ENCODE measurements at places on chromosomes 12 and 14.

DNA sequence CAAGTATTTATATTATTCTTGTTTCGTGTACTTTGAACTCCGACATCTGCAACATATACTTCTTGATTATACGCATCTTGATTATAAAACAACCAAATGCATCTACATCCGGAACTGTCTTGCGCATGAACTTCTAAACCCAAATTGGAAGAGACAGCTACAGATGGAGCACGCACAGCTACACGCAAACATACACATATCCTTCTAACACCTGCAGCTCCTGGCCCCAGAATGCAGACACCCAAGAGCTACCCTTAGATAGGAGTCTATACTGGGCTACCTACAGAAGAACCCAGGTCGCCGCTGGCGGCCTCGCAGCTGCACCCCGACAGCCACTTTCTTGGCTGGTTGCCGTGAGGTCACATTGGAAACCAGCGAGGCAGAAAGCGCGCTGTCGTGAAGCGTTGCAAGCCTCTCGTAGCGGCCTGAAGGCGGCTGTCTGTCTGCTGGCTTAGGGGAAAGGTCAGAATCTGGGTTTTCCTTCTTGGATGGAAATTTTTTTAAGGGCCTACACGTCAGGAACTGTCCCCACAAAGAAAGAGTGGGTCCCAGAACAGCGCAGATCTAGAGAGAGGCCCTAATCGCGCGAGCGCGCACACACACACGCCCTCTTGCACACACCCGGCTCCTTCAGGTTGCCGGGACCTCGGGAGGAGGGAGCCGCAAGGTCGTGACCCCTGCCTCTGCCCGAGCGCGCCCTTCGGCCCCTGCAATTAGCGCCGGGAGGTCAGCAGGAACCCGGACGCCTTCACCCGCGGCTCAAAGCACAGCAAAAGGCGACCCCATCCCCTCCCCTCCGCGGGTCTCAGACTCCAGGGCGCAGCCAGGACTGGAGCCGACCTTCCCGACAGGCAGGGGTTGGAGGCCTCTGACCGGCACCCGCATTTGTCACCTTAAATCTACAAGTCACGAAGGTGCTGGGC lies 17.0 kb downstream of the TBX3 start:
- no peak for DNase-seq

- no peak for DNase-seq
These were observed 38.6 kb upstream of the DBX2 start for GRCh38 chr12:45089411-45090075.

GRCh38 chr12:124422142-124422569 lies 127.3 kb downstream of the RFLNA start:
- DNase-seq = no peak

DNA sequence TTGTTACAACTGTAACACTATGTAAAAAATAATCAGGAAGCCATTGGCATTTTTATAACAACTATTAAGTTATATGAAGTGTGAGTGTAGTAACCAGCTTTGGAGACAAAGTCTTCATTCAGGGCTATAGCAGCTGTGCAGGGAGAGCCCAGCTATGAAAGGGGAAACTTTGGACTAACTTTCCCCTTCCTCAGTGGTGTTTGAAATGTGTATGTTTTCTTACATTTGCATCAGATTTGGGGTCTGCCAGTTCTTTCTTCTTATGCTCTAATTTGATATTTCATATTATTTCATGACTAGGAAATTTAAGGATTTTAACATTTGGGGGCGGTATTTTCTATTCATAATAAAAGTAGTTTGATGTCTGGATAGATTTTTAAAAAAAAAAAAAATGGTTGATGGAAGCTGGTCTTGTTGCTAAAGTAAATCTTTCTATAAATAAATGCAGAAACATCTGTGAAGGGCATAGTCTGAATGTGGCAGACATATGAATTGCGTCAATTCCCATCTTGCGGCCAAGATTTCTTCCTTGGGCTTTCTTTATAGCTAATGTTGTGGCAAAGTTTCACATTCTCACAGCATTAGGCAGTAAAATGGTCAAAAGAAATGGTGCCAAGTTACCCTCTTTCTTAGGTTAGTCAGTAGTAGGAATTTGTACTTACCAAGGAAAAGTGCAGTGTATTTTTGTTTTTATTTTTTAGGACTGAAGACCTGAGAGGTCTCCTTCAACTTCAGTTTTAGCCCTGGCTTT lies 35.6 kb downstream of the RASSF8 start:
- peak; percentile 93 for DNase-seq

DNA sequence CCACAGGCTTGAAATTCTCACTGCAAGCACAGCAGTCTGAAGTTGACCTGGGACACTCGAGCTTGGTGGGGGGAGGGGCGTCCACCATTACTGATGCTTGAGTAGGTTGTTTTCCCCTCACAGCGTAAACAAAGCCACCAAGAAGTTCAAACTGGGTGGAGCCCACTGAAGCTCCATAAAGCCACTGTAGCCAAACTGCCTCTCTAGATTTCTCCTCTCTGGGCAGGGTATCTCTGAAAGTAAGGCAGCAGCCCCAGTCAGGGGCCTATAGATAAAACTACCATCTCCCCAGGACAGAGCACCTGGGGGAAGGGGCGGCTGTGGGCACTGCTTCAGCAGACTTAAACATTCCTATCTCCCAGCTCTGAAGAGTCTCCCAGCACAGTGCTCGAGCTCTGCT lies 31.7 kb upstream of the ST8SIA1 start:
- DNase-seq = no peak

DNA sequence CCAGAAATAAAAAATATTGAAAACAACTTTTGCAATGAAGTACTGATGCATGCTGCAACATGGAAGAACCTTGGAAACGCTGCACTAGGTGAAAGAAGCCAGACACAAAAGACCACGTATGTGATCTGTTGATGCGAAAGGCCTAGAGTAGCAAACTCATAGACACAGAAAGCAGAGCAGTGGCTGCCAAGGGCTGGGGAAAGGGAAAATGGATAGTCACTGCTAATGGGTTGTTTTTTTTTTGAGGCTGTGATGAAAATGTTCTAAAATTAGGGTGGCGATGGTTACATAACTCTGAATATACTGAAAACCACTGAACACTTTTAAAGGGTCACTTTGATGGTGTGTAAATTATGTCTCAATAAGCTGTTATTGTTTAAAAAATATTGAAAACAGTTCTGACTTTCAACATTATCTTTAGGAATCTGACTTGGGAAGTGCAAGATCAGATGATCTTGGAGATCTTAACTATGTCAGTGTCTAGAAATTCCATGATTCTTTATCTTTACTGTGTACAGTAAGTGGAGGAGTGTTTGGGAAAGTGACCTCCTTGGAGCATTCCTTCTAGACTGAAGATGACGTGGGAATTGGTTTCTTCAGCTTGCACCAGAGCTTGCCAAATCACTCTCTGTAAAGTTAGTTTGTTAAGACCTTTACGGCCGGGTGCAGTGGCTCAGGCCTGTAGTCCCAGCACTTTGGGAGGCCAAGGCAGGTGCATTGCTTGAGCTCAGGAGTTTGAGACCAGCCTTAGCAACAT lies 12.4 kb downstream of the MLXIP start:
- peak; percentile 88 for DNase-seq

- no peak for DNase-seq
These were observed 174.2 kb upstream of the PARP11 start for GRCh38 chr12:4047421-4047820.

DNA sequence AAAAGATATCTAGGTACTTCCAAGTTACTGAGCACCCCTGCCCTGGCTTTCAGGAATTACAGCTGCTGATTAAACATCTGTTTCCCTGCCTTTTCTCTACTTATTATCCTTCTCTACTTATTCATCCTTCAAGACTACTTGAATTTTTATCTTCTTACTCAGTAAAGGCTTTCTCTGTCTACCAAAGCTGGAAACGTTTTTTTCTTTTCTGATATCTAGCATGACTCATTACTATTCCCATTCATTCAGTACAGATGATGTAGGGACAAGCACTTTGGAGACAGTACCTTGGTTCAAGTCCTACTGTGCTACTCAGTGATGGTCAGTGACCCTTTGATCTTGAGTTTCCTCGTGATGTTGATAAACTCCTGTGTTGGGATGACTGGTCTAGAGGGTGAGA lies 848.7 kb downstream of the NRXN3 start:
- peak; percentile 79 for DNase-seq

DNA sequence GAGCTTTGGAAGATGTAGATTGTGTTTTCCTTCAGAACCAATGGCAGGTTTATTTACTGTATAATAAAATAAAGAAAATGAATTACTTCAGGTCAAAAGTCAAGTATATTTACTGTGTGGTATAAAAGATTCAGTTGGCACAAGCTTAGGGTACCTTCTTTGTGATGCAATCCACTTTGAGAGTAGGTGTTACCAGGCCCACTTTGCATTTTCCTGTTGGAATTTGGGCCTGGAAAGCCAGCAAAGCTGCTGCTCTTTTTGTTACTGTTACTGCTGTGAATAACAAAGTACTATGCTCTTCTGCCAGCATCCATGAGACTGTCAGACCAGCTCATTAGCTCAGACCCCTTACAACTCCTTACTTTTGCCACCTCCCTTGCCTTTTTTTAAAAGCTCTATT lies 649.0 kb upstream of the SEL1L start:
- DNase-seq = no peak

- DNase-seq = no peak
These were observed 59.8 kb upstream of the KIF21A start for GRCh38 chr12:39502726-39503125.

GRCh38 chr12:6774499-6775062 lies 2.3 kb downstream of the LAG3 start:
- DNase-seq = no peak

GRCh38 chr12:34340534-34341361 lies 318.5 kb downstream of the ALG10 start:
- no peak for DNase-seq

DNA sequence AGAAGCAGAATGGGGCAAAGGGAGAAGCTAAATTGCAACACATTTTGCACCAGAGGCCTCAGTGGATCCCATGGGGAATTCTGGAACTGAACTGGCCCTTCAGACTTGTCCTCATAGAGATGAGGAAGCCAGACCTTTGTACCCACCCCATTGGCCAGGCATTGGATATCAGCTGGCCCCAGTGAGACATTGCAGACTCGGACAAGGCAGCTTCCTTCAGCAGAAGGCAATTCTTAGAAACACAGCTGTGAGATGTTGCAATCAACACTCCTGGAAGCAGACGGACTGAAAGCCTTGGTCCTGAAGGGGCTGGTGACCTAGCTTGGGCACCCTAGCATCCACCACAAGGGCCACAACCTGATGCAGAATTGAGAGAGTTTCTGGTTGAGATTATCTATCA lies 218.1 kb downstream of the MSRB3 start:
- no peak for DNase-seq

- no peak for DNase-seq
These were observed 144.3 kb downstream of the MED13L start for GRCh38 chr12:116133149-116133548.

DNA sequence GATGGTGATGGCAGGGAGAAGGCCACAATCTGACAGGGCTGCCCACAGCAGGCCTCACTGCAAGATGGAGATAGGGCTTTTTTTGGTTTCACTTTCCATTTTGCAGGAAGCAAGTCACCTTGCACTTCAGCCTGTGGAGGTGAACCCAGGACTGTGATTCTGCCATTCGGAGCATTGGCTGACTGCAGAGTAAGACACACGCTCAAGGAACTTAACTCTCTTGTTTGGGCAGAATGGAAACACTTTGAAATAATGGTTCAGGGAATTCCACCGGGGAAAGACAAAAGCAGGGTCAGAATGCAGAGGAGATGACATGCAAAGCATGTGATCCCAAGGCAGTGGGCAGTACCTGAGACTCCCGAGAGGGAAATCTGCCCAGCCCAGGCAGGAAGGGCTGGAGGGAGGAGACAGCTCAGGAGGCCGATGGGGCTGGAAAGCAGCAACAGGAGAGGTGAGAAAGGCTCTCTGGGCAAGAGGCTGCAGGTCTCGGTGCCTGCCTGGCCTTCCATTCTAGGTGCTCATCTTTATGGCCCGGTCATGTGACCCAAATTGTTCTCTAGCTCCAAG lies 58.7 kb upstream of the PRMT8 start:
- DNase-seq = no peak

GRCh38 chr12:109702111-109702841 lies 11.3 kb upstream of the FAM222A start:
- peak; percentile 13 for DNase-seq

DNA sequence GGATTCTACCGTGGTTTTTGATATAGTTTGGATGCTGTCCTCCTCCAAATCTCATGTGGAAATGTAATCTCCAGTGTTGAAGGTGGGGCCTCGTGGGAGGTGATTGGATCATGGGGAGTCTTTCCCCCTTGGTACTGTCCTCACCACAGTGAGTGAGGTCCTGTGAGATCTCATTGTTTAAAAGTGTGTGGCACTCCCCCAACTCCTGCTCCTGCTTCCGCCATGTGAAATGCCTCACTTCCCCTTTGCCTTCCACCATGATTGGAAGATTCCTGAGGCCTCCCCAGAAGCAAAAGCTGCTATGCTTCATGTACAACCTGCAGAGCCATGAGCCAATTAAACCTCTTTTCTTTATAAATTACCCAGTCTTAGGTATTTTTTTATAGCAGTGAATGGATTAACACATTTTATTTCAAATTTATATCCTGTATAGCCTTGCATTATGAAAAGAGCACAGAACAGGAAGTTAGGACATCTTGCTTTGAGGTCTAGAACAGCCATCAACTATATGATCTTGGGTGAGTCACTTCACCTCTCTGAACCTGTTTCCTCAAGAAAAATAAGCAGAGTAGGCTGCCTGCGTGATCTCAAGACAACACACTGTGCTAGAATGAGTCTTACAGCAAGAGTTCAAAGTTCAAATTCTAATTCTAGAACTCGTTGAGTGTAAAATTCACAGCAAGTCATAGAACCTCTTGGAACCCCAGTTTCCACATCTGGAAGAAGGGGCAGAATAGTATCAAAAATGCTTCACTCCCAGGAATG lies 160.9 kb upstream of the EEA1 start:
- DNase-seq = peak; percentile 74

GRCh38 chr14:90733139-90733808 lies 83.0 kb downstream of the TTC7B start:
- no peak for DNase-seq

GRCh38 chr12:105025890-105026289 lies 39.8 kb downstream of the NOPCHAP1 start:
- DNase-seq = peak; percentile 54

DNA sequence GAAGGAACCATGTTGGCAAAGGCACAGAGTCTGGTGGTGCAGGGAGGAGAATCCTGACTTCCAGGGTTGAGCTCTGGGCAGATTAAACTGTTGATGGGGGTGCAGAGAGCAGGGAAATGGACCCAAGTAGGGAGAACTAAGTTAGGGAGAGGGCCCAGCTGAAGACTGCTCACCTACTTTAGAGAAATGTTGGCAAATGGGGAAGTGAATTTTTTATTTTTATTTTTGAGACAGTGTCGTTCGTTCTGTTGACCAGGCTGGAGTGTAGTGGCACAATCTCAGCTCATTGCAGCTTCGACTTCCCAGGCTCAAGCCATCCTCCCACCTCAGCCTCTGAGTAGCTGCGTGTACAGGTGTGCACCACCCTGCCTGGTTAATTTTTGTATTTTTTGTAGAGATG lies 32.1 kb upstream of the TUBA1A start:
- no peak for DNase-seq

DNA sequence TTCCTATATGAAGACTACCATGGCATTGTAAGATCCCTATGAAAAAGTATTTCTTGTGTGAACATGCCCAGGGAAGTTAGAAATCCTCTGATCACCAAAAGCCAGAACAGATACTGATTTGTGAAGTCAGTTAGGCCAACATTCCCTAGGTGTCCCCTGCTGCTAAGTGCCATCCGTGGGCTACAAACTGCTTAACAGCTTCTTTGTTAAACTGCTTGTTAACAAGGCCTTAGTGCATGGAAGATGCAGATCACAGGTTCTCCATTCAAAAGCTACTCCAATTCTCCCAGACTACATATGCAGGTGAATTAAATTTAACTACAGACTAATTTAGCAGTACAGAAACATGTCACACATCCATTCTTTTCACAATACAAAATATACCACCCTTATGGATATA lies 108.2 kb downstream of the PRICKLE1 start:
- DNase-seq = no peak

GRCh38 chr12:11877869-11878780 lies 192.6 kb upstream of the BCL2L14 start:
- peak; percentile 90 for DNase-seq

All from fibroblast of skin of back (primary cell).